ENCODE measurements at places on chromosomes 6 and 20.

- DNase-seq = no peak
These were observed 197.0 kb upstream of the RNF217 start for GRCh38 chr6:124765280-124765679.

DNA sequence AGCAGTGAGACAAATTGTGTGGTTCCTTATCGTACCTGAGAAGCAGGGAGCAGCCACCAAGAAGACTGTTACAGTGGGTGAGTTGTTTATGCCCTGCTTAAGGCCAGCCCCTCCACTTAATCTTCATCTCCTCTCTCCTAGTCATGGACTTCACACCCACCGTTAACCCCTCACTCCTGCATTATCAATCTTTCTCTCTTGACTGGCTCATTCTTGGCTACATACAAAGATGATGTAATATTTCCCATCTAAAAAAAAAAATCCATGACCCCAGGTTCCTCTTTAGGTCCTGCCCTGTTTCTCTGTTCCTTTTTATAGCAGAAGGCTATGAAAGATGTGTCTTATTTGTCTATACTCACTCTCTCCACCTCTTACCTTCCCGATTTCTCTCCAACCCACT, 72.4 kb downstream of the SHLD1 start:
- DNase-seq = no peak

- DNase-seq = no peak
These were observed 38.5 kb upstream of the SALL4 start for GRCh38 chr20:51840865-51841264.

GRCh38 chr20:5626603-5627002, 123.6 kb upstream of the SHLD1 start:
- DNase-seq = no peak

- peak; percentile 63 for DNase-seq
These were observed 2.5 kb upstream of the TMEM14C start for GRCh38 chr6:10720265-10720959.

GRCh38 chr6:166437661-166438060, 54.9 kb upstream of the MPC1 start:
- DNase-seq = no peak

DNA sequence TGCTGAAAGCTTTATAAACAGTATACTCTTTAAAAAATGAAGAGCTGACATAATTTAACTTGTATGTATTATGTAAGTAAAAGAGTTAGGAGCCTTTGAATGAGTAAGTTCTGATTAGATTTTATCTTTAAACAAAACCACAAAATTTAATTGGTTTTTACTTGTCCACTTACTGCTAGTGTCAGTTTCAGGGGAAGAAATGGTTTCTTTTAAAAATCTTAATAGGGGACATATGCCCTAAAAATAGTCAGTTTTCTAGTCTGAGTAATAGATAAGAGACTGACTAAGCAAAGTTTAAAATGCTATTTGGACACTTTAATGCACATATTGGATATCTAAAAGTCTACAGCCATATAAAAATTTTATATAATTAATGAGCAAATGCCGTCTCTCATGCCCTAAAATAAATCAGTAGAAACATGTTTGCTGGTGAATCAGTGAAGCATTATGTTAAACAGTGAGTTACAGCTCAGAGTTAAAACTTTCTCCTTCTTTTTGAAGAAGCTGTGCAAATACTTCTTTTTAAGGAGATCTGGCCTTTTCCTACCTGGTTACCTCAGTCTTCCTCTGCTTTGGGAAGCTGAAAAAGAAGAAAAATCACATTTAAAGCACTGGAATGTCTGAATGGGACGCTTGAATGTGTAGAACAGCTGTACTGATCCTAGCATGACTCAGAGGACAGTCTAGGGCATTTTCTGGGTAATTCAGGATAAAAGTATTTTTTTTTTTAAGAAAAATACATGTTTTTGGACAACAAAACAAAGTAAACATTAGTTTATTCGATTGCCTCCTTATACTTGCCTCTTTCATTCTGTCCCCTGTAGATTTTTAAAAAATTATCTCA, 55.3 kb downstream of the CDH26 start:
- no peak for DNase-seq

GRCh38 chr20:50399917-50400704, 110.1 kb upstream of the PTPN1 start:
- no peak for DNase-seq

GRCh38 chr6:85726206-85726605, 83.5 kb upstream of the SYNCRIP start:
- no peak for DNase-seq

GRCh38 chr20:15065794-15066193, 728.4 kb upstream of the FLRT3 start:
- no peak for DNase-seq

GRCh38 chr6:137536104-137536773, 42.0 kb upstream of the OLIG3 start:
- no peak for DNase-seq

GRCh38 chr6:61940919-61941318, 345.1 kb downstream of the KHDRBS2 start:
- DNase-seq = no peak

- no peak for DNase-seq
These were observed 135.5 kb downstream of the CDKAL1 start for GRCh38 chr6:20669571-20670314.

- DNase-seq = no peak
These were observed 389.3 kb downstream of the HDGFL1 start for GRCh38 chr6:22958677-22959076.

- no peak for DNase-seq
These were observed 31.9 kb upstream of the TAB2 start for GRCh38 chr6:149285626-149286025.

Measured in activated CD8-positive, alpha-beta memory T cell treated with anti-CD3 and anti-CD28 coated beads, Interleukin-2, amount 50 U/mL, for 4 hours (primary cell).